ENCODE measurements at places on chromosomes 13 and 19.

- no peak for DNase-seq
Measured at GRCh38 chr19:50659318-50660087, 10.3 kb downstream of the C19orf81 start.

DNA sequence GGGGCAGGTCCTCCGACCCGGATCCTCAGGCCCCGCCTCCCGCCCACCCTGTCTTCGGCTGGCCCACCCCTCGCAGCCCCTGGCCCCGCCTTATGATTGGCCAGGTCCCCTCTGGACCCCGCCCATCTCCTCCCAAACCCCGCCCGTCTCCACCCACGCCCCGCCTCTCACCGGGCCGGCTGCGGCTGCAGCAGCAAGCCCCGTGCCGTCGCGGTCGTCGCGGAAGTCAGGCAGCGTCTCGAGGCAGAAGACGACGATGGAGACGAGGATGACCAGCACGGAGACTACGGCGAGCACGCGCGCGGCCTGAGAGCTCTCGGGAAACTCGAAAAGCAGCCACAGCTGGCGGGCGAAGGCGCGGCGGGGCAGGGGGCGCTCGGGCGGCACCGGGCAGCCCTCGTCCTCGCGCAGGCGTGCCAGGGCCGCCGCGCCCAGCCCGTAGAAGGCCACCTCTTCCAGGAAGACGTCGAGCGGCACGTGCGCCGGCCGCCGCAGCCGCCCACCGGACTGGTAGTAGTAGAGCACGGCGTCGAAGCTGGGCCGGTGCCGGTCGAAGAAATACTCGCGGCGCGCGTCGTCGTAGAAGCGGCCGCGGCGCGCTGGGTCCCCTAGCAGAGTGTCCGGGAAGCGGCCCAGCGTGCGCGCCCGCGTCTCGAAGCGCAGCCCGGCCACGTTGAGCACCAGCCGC lies 495 bp downstream of the KCNA7 start:
- no peak for DNase-seq

GRCh38 chr13:66322936-66323335 lies 907.2 kb downstream of the PCDH9 start:
- no peak for DNase-seq

DNA sequence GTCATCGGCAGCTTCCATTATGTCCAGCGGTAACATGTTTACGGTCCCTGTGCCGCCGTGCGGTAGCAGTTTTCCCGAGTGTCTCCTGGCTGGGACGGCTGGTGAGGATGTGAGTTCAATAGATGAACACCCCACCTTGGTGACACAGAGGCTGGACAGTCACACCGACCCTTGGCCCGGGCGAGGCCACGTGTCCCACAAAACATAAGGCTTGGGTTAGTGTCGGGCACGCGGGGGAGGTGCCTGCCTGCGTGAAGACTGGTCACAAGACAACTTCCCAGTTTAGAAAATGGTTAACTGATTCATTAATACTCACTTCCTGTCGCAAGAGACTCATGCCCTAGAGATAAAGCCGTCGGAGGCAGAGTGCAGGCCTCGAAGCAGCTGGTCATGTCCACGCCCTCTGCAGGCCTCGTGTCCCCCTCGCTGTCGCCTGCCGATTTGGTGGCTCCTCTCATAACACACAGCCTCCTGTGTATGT lies 17.2 kb downstream of the RASA3 start:
- peak; percentile 41 for DNase-seq

GRCh38 chr19:46803555-46803954 lies 15.2 kb upstream of the SLC1A5 start:
- no peak for DNase-seq

GRCh38 chr13:99971576-99972189 lies at the start of gene ZIC5:
ZIC5 (minus strand) TSS chr13:99971767; CDS start chr13:99971603, 164 bp downstream.
- DNase-seq, result no peak

DNA sequence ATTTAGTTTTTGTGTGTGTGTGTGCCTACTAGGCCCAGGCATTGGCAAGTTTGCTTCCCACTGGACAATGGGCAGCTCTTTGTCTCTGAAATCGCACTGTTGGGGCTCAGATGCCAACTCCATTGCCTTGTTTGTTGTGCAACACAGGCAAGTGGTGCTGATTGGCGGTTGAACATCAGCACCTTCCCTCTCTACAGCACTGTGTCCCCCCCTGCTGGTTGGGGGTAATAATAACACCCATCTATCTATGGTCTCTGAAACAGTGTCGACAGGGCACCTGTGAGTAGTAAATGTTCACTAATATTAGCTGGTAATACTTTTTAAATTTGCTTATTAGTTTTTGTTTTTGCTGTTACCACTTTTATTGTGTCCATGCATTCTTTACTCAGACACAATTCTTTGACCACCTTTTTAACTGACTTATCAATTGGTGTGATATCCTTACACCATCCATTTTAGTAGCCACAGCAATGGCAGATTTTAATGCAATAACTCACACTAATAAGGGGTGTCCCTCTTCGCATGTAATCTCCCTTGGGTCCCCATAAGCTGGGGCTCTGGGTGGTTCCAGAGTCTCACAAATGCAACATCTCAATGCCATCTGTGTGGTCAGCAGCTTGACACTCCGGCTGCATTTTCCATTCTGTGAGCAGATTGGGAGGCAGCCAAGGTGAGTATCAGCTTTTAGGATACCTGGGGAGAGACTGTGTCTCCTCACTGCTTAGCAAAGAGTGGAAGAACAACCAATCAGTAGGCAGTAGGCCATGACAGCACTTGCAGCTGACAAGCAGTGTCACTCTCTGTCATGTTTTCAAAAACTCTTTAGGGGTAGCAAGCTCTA lies 47.7 kb upstream of the UQCRFS1 start:
- no peak for DNase-seq

DNA sequence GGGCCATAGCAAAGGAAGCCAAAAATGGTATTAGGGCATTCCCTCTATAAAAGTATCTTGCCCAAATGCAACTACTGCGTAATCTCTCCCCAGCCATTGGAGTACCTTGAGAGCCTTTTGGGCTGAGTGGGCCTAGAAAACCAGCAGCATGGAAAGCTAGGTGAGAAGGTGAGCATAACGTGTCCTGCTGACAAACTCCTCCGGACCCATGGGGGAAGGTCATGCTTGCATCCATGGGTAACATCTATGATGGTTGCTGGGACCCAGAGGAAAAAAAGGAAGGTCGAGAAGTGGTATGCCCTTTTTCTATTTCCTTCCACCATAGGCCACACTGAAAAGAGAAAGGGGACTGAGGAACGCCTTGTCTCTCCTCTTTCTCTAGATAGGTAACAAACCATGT lies 57.4 kb downstream of the ZNF728 start:
- no peak for DNase-seq

GRCh38 chr13:59345311-59345710 lies 818.4 kb downstream of the DIAPH3 start:
- no peak for DNase-seq

GRCh38 chr13:58302349-58302748 lies 670.8 kb downstream of the PCDH17 start:
- no peak for DNase-seq

GRCh38 chr19:46015687-46016425 lies 7.0 kb downstream of the PGLYRP1 start:
- DNase-seq, result no peak

DNA sequence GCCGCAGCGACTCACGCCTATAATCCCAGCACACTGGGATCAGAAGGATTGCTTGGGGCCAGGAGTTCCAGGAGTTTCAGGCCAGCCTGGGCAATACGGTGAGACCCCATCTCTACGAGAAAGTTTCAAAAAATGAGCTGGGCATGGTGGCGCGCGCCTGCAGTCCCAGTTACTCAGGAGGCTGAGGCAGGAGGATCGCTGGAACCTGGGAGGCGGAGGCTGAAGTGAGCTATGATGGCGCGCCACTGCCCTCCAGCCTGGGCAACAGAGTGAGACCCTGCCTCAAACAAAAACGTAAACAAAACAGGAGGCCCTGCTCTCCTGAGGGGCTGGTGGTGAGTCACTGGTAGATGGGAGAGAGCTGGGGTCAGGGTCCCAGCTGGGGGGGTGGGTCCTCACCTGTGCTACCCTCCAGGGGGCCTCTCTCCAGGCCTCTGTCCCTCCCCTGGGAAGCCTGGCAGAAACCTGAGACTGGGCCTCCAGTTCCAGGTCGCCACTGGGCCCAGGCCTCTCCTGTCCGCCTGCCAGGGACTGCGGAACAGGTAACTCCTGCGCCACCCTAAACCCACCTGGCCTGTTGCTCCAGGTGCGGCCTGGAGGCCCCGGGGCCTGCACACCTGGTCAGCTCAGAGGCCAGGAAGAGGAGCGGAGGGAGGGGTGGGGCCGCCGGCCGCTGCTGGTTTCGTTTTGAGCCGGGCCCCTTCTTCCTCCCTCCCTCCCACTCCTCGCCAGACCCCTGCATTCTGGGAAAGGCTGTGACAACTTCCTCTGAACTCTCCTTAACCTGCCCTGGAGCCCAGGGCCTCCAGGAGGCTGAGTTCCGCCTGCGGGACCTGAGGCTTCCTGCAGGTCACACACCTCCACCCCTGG lies 17.2 kb upstream of the ZBTB7A start:
- no peak for DNase-seq

DNA sequence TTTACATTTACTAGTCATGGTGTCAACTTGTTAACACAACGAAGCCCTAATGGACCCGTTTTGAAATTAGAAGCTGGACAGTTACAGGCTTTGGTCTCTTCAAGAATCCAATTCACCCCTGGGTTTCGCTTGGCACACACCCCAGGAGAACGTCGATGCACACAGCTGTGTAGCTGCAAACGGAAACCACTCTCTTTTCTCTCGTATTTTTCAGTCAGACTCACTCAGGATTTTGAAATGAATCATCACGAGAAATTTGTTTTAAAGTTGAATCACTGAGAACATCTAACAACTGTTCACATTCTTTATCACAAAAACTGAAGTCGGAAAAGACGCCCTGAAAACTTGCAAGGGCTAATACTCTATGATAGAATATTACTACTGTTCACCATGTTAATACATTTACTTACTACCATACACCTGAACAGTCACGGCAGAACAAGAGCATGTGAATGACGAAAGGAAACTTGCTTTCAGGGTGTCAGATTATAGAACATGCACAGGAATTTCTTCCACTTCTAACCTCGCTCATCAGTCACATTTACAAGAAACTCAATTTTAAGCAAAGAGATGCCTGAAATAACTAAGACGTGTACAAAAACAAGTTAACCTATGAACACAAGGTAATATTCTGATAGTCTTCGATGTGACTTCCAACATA lies 4.7 kb downstream of the PNMA8A start:
- DNase-seq, result peak; percentile 80

- no peak for DNase-seq
Measured at GRCh38 chr19:32539240-32539916, 41.6 kb upstream of the PDCD5 start.

Data from AG04450 (cell line).